ENCODE measurements at places on chromosomes 16 and 17.

- DNase-seq: no peak
Observed at GRCh38 chr16:5505091-5505887, 407.7 kb upstream of the EEF2KMT start.

DNA sequence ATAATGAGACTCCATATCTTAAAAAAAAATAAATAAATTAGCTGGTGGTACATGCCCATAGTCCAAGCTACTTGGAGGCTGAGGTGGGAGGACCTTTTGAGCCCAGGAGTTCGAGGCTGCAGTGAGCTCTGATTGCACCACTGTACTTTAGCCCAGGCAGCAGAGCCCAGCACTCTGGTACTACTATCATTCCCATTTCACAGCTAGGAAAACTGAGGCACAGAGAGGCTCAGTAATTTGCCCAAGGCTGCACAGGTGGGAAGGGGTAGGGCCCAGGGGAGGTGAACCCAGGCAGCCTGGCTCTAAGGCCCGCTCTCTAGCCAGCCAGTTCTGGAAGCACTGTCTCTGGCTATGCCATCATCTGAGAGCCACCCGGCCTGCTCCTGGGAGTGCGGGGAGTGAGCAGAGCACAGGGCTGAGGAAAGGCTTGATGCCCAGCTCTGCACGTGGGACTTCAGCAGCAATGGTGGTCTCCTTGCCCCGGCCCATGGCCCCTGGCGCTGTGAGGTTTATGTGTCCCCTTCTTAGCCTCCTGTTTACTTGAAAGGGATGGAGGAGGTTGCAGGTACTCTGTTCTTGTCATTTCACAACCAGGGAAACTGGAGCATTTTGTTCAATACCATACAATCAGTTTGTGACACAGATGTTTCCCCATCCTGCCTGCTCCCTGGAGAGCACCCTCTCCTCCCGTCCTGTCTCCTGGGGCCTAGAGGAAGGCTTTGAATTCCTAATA, 222.3 kb downstream of the KATNIP start:
- DNase-seq: no peak

GRCh38 chr17:4551141-4551540, 4.0 kb downstream of the MYBBP1A start:
- no peak for DNase-seq

- DNase-seq: no peak
Observed at GRCh38 chr17:70298929-70299531, 129.7 kb downstream of the KCNJ2 start.

DNA sequence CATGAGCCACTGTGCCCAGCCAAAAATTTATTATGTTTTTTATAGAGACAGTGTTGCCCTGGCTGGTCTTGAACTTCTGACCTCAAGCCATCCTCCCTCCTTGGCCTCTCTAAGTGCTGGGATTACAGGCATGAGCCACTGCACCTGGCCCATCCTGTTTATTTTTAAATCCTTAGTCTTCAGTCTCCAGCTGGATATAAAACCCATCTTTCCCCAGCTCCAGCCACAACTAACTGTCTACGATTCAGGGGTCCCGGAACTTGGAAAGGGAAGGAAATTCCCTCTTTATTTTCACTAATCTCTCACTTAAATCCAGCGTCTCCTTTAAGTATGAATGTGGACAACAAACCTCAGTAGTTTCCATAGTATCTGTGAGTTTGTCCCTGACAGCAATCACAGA, 62.2 kb downstream of the IQCK start:
- no peak for DNase-seq

DNA sequence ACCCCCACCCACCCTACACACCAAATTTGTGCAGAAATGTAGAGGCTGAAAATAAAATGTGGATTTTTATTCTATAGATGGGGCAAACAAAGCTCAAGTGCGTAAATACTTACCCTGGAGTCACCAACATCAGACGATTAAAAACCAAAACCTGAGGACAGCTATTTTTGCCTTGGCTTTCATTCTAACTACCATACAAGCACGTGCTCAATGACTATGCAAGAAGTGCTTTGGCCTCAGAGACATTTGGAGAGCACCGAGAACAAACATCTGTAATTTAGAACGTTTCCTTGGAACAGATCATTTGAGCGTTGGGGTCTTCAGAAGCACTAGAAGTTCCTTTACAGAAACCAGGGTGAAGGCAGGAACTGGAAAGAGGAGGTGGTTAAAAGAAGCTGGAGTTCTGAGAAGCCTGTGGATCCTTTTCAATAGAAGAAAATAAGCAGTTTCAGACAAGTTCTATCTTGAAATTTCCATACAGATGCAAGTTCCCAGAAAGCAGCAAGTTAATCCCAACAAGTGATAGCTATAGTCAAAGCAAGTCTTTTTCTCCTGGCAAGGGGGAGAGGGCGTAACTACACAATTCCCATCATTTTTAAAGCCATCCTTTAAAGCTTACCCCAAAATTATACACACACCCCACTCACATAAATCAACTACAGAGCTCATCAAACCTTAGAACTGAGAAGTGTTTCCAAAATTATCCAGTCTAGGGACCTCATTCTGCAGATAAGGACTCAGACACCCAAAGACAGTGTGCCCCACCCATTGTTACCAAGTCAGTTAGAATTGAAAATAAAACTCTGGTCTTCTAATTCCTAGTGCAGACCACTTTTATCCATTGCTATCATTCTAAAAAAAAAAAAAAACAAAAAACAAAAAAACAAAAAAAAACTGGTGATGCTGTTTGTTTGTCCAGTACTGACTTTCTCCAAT, 29.6 kb upstream of the CDRT4 start:
- DNase-seq: no peak

DNA sequence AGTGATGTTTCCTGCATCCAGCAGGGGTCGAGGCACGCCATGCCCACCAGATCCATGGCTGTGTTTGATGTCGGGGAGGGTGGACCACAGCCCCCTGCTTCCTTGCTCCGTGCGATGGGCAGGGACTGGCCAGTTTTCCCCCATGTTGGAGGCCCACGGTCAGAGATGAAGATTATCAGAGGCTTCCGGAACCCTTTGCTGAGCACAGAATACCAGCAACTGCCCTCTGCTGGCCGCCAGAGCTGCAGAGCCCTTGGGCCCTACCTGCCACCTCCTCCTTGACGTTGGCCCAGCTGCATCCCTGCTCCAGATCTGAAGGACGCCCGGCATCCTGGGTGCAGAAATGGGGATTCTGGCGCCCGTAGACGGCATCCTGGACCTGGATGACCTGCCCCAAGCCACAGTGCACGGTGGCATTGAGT, 23.7 kb upstream of the BCO1 start:
- DNase-seq: no peak

DNA sequence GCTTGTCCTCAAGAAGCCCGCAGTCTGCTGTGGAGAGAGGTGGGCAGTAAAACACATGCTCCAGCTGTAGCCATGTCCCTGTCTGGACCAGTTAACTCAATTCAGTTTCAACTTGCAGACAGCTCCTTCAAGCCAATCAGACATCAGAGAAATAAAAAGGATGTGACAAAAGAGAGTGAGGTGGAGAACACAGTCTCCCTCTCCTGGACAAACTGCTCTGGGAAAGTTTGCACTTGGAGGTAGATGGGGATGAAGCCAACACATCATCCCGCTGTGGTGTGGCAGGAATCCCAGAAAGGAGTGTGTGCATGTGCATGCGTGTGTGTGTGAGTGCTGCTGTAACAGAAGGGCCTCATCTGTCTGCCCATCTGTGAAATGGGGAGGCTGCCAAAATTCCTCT, 358.6 kb upstream of the ASIC2 start:
- no peak for DNase-seq

DNA sequence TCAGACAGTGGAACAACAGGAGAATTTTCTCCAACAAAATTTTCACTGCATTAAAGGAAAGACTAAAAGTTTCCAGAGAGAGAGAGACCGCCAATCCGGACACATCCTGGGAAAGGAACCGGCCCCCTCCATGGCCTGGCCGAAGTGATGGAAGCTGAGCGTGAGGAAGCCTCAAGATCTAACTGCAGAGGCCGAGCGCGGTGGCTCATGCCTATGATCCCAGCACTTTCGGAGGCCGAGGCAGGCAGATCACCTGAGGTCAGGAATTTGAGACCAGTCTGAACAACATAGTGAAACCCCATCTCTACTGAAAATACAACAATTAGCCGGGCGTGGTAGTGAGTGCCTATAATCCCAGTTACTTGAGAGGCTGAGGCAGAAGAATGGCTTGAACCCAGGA, 3.9 kb downstream of the CTRB2 start:
- DNase-seq: no peak

DNA sequence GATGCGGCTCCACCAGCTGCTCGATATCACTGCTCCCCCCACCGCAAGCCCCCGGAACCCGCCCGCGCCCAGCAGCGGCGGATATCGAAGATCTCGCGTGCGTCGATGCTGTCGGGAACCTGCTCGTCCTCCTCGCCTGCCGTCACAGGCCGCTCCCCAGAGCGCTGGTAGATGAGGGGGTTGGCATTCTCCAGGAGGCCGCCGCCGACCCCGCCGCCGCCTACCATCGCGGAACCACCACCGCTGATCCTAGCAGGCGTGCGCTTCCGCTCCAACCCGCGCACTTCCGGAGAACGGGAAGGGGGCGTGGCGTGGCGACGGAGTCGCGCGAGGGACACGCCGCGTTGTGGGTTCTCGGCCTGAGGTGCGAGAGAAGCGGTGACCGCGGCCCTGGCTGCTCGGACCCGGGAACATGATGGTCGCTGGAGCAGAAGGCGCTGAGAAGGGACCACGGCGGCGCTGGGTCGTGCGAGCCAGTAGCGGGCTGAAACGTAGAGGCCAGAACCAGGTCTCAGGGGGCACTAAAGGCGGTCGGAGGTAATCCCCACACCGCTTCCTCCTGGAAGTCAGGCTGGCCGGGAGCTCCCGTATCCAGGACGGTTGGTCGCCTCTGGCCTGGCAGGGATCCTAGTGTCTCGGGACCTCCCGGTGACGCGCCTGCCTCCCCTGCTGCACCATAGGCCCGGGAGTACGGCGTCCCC, at the start of gene CIAO2B:
TSS of gene CIAO2B (minus strand) at position 265 of the 701 bp plus-strand sequence. CDS start at position 227, 38 bp downstream.
- peak; percentile 80 for DNase-seq

- DNase-seq: no peak
Observed at GRCh38 chr16:81779536-81780320, 637 bp downstream of the PLCG2 start.

- DNase-seq: no peak
Observed at GRCh38 chr17:27346228-27346899, 52.5 kb downstream of the WSB1 start.

DNA sequence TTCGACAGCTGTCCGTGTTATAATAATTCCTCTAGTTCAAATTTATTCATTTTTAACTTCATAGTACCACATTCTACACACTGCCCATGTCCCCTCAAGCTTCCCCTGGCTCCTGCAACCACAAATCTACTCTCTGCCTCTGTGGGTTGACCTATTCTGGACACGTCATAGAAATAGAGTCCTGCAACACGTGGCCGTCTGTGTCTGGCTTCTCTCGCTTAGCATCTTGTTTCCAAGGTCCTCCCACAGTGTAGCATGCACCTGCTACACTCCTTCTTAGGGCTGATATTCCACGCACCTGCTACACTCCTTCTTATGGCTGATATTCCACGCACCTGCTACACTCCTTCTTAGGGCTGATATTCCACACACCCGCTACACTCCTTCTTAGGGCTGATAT, 16.5 kb downstream of the SCGB1C2 start:
- no peak for DNase-seq
